ENCODE measurements at places on chromosomes 3 and 15.

- H3K36me3 ChIP-seq: no peaks in the 10 kb centered on the region
- no peaks in the 10 kb centered on the region for H3K27me3 ChIP-seq
- H3K4me3 ChIP-seq: no peak overlapping the region
- no peak for DNase-seq
Observed at GRCh38 chr3:107752202-107752990, 229.6 kb downstream of the BBX start.

- H3K4me3 ChIP-seq: no peak overlapping the region
- no peak for DNase-seq
- no peaks in the 10 kb centered on the region for H3K36me3 ChIP-seq
Observed at GRCh38 chr15:87939848-87940457, 316.6 kb downstream of the NTRK3 start.

GRCh38 chr3:58485801-58486435, 6.0 kb upstream of the KCTD6 start:
- no peak overlapping the region for H3K27ac ChIP-seq
- H3K27me3 ChIP-seq: no peaks in the 10 kb centered on the region
- no peaks in the 10 kb centered on the region for H3K36me3 ChIP-seq
- DNase-seq: no peak
- no peak overlapping the region for H3K4me3 ChIP-seq
- H3K4me1 ChIP-seq: no peaks in the 10 kb centered on the region

DNA sequence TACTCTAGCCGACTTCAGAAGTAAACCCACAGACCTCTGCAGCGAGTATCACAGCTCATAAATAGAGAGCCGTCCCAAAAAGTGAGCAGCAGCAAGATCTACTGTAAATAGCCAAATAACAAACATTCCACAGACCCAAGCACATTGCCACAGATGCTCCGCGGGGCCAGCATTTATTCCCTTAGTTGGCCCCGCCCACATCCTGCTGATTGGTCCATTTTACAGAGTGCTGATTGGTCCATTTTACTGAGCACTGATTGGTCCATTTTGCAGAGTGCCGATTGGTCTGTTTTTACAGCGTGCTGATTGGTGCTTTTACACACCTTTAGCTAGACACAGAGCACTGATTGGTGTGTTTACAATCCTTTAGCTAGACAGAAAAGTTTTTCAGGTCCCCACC, 17.3 kb upstream of the GABRB3 start:
- no peak overlapping the region for H3K4me3 ChIP-seq
- no peak overlapping the region for H3K27ac ChIP-seq
- no peak for DNase-seq
- H3K27me3 ChIP-seq: no peaks in the 10 kb centered on the region
- no peaks in the 10 kb centered on the region for H3K36me3 ChIP-seq
- H3K4me1 ChIP-seq: no peaks in the 10 kb centered on the region

DNA sequence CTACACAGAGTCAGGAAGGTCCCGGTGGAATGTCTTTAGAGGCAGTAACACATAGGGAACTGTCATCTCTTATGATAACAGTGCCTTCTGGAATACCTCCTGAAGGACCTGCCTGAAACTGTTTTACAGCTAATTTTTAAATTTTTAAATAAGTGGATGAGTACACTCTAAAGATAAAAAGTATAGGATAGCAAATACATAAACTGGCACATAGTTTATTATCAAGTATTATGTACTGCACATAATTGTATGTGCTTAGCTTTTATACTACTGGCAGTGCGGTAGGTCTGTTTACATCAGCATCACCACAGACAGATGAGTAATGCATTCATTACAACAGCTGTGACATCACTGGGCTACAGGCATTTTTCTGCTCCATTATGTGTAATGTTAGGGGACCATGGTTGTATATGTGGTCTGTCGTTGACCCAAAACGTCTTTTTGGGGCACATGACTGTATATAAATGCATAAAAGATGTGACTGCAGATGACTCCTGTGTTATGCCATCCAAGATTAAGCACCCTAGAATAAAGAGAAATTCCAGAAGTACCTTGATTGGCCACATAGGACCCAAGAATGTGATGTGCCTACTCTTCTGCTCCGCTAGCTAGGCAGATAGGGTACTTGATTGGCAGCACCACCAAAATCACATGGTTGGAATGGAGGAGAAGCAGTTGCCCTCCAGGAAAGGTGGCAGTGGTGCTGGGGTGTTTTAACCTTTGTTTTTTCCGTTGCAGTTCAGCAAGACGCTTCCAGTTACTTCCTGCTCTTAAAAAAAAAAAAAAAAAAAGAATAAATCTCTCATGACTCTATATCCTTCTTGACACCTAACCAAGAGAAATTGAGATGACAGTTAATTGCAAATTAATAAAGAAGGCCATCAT, 3.3 kb downstream of the VPS8 start:
- H3K27ac ChIP-seq: no peak overlapping the region
- H3K27me3 ChIP-seq: no peaks in the 10 kb centered on the region
- peaks cover 3% of the 10 kb centered on the region for H3K4me1 ChIP-seq
- no peak for DNase-seq
- H3K4me3 ChIP-seq: no peak overlapping the region

- H3K4me3 ChIP-seq: no peak overlapping the region
- H3K27ac ChIP-seq: peak overlapping the region; percentile 41
- no peaks in the 10 kb centered on the region for H3K36me3 ChIP-seq
- no peak for DNase-seq
Observed at GRCh38 chr3:146093896-146094295, 67.1 kb downstream of the PLOD2 start.

DNA sequence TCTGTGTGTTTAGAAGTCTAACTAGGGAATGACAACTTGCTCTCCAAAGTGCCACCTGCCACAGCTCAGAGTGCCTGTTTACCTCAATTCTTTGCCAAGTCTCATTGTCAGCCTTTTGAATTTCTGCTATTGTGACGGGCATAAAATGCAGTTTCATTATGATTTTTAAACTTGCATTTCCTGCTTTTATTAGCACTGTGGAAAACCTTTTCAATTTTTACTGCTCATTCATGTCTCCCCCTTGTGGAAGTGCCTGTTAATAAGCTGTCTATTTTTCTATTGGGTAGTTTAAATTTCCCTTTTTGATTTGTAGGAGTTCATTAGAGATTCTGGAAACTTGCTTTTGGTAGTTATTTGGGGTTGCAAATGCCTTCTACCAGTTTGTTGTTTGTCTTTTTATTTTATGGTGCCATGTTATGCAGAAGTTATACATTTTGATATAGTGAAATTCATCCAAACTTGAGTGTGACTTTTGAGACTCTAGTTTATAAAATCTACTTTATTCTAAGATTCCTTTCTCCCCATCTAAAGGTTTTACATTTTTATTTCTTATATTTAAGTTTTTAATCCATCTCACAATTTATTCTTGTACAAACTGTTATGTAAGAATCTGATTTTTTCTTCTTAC, 53.9 kb upstream of the FRMD4B start:
- H3K27ac ChIP-seq: no peak overlapping the region
- peak overlapping the region; percentile 27 for H3K4me3 ChIP-seq
- no peaks in the 10 kb centered on the region for H3K4me1 ChIP-seq

DNA sequence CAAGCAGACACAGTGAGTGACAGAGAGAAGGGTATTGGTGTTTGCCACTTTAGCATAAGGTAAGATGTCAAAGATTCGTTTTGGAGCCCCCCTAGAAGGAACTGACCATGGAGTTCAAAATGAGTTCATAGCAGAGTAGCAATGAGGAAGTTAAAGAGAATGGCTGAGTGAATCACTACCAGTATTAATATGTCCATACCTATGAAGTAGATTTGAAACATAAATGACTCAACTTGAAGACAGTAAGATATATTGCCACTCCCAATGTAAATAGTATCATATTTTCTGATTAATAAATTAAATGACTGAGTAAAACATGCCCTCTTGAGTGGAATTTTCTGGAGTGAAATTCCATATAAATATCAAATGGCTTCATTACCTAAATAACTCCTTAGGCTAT, 675.1 kb downstream of the NLGN1 start:
- no peak for DNase-seq
- no peak overlapping the region for H3K27ac ChIP-seq
- H3K4me1 ChIP-seq: no peaks in the 10 kb centered on the region
- H3K36me3 ChIP-seq: no peaks in the 10 kb centered on the region
- H3K4me3 ChIP-seq: no peak overlapping the region

DNA sequence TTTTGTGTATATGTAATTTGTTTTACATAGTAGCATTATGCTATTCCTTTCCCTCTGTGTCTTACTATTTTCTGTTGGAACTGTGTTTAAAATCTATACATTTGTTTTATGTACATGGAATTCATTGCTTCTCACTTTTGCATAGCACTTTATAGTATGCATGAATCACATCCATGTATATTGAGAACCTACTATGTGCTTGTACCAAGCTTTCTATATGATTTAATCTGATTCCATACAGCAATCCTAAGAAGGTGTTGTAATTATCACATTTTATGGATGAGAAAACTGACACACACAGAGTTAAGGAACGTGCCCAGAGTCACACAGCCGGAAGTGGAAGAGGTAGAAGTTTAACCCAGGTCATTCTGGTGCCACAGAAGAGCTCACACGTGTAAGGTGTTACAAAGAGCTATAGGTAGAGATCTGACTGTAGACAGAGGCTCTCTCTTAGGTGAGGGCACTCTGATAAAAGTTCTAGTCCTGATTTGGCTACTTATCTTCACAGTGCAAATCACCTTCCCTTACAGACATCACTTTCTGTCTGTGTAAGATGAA, 3.5 kb upstream of the SMAD3 start:
- H3K27ac ChIP-seq: no peak overlapping the region
- no peaks in the 10 kb centered on the region for H3K4me1 ChIP-seq
- no peaks in the 10 kb centered on the region for H3K27me3 ChIP-seq
- no peaks in the 10 kb centered on the region for H3K36me3 ChIP-seq
- no peak overlapping the region for H3K4me3 ChIP-seq
- no peak for DNase-seq

DNA sequence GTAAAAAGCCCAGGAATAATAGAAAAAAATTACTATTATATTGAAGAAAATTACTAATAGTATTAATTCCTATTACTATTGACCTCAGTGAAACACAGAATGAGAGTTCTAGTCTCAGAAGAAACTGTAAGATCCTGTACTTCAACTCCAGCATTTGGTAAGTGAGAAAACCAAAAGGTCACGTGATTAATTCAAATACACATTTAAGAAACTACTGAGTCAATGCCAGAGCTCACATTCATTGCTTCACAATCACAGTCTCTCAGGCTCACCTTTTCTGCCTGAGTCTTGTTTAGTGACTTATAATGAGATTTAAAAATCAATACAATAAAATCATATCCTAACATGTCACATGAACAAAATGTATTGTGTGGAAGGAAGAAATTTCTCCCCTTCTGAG, 556.1 kb downstream of the FGF12 start:
- H3K4me3 ChIP-seq: no peak overlapping the region
- DNase-seq: no peak
- H3K36me3 ChIP-seq: no peaks in the 10 kb centered on the region
- no peaks in the 10 kb centered on the region for H3K27me3 ChIP-seq
- no peak overlapping the region for H3K27ac ChIP-seq

DNA sequence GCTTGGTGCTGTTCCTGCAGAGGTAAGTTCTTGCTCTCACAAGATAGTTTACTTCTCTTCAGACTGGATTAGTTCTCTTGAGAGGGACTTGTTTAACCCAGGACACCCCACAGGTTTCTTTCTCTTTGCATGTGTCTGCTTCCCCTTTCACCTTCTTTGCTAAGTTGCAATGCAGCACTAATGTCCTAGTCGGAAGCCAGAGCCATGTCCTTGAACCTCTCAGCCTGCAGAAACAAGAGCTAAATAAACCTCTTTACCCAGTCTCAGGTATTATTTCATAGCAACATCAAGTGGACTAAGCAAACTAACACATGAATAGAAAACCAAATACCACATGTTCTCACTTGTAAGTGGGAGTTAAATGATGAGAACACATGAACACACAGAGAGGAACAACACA, 915.2 kb downstream of the NSUN3 start:
- DNase-seq: no peak
- no peak overlapping the region for H3K27ac ChIP-seq
- no peak overlapping the region for H3K4me3 ChIP-seq
- H3K27me3 ChIP-seq: no peaks in the 10 kb centered on the region
- no peaks in the 10 kb centered on the region for H3K4me1 ChIP-seq
- no peaks in the 10 kb centered on the region for H3K36me3 ChIP-seq

- no peak for DNase-seq
- no peaks in the 10 kb centered on the region for H3K27me3 ChIP-seq
- peak overlapping the region; percentile 25 for H3K27ac ChIP-seq
- no peak overlapping the region for H3K4me3 ChIP-seq
Observed at GRCh38 chr3:25478964-25479726, 51.1 kb downstream of the RARB start.

- H3K4me1 ChIP-seq: no peaks in the 10 kb centered on the region
- no peak overlapping the region for H3K4me3 ChIP-seq
- no peak overlapping the region for H3K27ac ChIP-seq
- DNase-seq: no peak
Observed at GRCh38 chr3:21256932-21257331, 494.1 kb downstream of the ZNF385D start.

DNA sequence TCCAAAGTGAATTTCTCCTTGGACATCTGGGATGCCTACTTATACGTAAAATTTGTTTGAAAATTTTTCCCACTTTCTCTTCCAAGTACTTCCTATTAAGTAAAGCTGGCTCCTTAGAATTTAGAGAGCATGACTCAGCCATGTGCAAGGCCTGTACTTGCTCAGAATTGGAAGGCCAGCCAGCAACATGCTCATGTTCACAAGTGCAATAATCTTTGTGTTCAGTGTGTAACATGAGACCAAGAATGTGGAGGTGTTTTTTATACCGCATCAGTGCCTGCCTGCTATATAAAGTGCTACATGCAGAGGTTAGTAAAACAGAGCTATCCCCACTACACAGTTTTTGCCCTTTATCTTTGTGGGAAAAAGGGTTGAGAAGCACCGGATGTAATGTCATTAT, 151.9 kb upstream of the FEZF2 start:
- no peak for DNase-seq
- H3K4me3 ChIP-seq: no peak overlapping the region
- no peaks in the 10 kb centered on the region for H3K4me1 ChIP-seq
- no peak overlapping the region for H3K27ac ChIP-seq
- no peaks in the 10 kb centered on the region for H3K36me3 ChIP-seq

DNA sequence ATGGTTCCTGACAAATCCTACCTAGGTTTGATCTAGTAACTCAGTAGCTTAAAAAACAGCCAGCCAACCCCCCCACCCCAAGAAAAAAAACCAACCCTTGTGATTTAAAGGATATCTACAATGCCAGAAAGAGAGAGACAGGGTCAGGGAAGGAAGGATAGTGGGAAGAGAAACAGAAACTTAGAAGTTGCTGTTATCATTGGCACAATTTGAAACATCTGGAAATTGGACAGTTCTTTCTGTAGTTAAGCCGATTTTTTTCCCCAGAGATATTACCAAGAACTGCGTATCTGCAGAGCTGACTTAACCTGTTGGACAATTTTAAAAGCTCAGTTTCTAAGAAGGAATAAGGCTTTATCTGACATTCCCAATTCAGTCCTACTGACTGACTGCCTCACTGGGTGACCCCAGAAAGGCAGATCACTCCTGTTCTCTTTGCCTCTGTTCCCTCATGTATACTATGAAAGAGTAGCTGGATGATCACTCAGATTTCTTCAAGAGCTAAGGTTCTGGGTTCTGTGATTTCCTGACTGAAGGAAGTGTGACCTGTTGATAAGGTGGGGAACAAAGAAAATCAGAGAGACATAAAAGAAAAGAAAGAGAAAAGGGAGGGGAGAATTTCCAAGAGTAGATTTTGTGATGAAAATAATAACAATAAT, 128.3 kb downstream of the MAP2K5 start:
- DNase-seq: no peak
- H3K27me3 ChIP-seq: no peaks in the 10 kb centered on the region
- no peaks in the 10 kb centered on the region for H3K36me3 ChIP-seq
- H3K4me1 ChIP-seq: no peaks in the 10 kb centered on the region
- H3K27ac ChIP-seq: no peak overlapping the region

- H3K27ac ChIP-seq: no peak overlapping the region
- peak; percentile 39 for DNase-seq
- H3K27me3 ChIP-seq: no peaks in the 10 kb centered on the region
- H3K4me1 ChIP-seq: no peaks in the 10 kb centered on the region
- H3K4me3 ChIP-seq: no peak overlapping the region
Observed at GRCh38 chr15:57565311-57565710, 26.4 kb upstream of the MYZAP start.

Data from breast epithelium (tissue), 4 donors.